ENCODE measurements at places on chromosomes 2 and 18.
A peak's percentile ranks its signal among the peaks of the same experiment; 100 is the strongest.

GRCh38 chr2:240503375-240503774, 54.4 kb downstream of the ANKMY1 start:
- DNase-seq, result no peak

GRCh38 chr18:2618009-2618408, 37.5 kb upstream of the SMCHD1 start:
- DNase-seq, result no peak

DNA sequence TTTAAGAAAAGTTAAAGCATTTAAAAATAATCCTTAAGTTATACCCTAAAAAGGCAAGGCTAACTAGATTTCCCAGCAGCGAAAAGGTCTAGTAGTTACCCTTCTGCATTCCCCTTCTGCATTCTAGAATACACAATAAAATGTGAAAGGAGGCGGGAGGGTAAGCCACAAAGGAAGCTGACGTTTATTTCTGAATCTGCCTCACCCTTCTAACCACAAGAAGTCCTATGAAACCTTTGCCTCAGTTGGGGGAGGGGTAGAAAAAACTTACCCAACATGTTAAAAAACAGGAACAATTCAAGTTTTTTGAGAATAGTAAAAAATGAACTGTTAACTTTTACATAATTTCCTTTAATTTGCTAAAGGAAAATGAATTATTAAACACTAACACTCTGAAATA, 11.3 kb downstream of the STK17B start:
- DNase-seq, result no peak

DNA sequence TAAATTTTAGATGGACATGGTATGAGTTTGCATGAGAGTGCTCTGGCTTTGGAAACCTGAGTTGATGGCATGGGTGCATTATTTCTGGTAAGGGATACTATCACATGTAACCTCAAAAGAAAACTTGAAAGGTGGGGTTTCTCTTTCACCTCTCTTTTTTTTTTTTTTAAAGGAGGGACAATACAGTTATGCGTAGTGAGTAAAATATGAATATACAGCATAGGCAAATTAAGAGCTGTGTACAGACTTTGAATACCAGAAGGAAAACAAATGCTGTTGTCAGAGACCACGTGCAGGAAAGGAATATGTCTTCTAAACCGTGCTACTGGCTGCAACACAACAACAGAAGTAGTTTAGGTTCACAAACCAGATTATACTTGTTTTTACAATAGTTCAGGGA, 82.1 kb downstream of the MAP4K4 start:
- DNase-seq, result no peak

DNA sequence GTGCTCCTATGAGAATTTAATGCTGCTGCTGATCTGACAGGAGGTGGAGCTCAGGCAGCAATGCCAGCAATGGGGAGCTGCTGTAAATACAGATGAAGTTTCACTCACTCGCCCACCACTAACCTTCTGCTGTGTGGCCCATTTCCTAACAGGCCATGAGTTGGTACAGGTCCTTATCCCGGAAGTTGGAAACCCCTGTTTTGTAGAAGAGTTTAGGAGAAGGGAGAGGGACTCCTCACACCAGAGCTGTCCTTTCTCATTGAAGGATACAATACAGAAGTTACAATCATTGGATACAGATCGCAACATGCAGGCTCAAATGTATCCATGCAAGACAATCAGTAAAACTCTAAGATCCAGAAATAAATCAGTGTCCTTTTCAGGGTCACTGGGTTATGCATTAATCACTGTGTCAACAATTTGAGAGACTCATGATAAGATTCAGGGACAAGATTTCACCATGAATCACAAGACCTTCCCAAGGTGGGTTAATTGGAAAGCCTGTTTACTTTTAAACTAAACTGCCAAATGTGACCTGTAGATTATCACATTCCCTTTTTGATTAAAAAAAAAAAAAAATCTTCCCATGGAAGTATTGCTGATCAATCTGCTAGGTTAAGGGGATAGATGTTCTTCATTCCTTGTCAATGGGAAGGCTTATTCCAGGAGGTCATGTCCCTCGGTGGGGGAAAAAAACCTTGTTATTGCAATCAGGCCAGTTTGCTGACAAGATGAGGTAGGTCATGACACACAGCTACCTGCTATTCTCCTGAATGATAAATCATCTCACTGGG, 97.2 kb downstream of the SP100 start:
- no peak for DNase-seq

GRCh38 chr2:132915812-132916549, 246.0 kb upstream of the LYPD1 start:
- DNase-seq, result no peak

DNA sequence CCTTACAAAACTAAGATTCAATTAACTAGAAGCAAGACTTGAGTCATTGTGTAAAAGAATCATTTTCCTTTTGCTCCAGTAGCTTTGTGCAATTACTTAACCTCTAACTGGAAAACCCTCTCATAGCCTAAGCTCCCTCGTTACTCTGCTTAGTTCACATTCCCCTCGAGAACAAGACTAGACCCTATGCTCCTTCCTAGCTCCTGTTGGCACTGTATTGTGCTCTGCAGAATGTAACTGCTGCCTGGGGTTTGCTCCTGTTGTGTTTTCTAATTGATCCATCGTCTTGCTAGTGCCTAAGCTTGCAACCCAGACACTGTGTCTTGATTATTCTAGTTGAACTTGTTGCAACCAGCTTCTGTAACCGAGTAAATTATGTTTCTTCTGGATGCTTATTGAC, 347.0 kb downstream of the ZNF804A start:
- DNase-seq, result no peak

GRCh38 chr2:216645636-216645950, 12.4 kb downstream of the IGFBP2 start:
- DNase-seq, result no peak

DNA sequence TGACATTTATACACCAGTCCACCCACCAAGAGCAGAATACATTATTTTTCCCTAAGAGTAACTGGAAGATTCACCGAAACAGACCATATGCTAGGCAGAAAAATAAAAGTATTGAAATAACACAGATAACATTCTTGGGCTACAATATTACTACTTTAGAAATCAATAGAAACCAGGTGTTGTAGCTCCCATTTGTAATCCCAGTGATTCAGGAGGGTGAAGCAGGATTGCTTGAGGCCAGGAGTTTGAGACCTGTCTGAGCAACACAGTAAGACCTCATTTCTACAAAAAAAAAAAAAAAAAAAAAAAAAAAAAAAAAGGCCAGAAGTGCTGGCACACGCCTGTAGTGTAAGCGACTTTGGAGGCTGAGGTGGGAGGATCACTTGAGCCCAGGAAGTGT, 9.6 kb downstream of the ICA1L start:
- DNase-seq, result no peak

- no peak for DNase-seq
Measured at GRCh38 chr2:165627470-165627869, 158.0 kb downstream of the CSRNP3 start.

DNA sequence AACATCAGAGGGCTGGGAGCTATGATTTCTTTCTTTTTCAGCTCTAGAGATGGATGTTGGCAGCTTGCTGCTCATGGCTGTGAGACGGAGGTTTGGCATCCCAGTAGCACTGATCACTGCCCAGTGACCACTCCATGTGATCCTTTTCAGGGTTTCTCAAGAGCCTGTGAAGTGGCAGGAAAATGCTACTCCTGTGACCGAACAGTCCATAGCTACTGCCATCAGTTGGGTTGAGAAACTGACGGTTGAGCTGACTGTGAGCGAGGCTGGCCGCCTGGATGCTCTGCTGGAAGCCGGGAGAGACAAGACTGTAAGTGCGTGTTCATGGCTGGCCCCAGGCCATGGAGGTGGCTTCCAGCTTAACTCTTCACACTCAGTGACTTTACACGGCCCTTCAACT, 34.2 kb downstream of the VWA3B start:
- no peak for DNase-seq

GRCh38 chr2:224608104-224608503, 22.9 kb upstream of the CUL3 start:
- no peak for DNase-seq

- DNase-seq, result no peak
Measured at GRCh38 chr2:4020153-4020552, 316.8 kb downstream of the DCDC2C start.

DNA sequence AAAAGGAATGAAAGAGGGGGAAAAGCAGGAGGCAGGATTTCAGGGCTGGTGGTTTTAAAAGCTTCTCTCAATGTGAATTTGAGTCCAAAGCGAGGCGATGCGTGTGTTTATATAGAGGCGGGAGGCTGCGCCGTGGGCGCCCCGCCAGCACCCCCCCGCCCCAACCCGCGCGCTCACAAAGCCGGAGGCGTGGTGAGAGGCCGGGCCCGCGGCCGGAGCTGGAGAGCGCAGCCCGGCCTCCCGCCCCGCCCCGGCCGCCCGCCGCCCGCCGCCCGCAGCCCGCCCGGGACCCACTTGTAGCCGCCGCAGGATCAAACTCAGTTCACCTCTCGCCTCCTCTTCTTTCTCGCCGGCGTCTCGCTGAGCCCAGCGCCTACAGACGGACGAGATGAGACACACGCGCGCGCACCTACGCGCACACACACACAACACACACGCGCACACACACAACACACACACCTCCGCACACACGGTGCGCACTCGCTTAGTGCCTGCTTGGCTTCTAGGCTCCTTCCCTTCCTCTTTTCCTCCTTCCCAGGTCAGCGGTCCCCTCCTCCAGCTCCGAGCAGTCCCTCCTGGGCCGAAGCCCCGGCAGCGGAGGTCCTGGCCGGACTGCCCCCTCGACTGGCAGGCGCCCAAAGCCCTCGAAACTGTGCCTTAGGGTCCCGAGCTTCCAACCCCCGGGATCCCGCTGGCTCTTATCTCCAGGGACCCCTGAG, 1.3 kb upstream of the CYP26B1 start:
- no peak for DNase-seq

- DNase-seq, result no peak
Measured at GRCh38 chr18:77906103-77906892, 656.6 kb downstream of the GALR1 start.

DNA sequence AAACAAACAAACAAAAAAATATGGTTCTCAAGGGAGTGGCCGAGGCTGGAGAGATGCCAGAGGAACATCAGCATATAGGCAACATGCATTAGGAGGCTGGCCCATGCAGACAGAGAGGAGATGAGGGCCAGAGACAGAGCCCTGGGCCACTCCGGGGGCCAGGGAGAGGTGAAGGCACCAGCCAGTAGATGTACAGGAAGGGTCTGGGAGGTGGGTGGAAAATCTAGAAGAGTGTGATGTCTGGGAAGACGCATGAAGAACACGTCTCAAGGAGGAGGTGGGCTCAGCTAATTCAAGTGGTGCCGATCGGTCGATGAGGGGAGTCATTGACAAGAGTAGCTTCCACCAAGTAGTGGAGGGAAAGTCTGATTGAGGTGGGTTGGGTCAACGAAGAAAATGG, 79.9 kb downstream of the ZCCHC2 start:
- DNase-seq, result no peak

DNA sequence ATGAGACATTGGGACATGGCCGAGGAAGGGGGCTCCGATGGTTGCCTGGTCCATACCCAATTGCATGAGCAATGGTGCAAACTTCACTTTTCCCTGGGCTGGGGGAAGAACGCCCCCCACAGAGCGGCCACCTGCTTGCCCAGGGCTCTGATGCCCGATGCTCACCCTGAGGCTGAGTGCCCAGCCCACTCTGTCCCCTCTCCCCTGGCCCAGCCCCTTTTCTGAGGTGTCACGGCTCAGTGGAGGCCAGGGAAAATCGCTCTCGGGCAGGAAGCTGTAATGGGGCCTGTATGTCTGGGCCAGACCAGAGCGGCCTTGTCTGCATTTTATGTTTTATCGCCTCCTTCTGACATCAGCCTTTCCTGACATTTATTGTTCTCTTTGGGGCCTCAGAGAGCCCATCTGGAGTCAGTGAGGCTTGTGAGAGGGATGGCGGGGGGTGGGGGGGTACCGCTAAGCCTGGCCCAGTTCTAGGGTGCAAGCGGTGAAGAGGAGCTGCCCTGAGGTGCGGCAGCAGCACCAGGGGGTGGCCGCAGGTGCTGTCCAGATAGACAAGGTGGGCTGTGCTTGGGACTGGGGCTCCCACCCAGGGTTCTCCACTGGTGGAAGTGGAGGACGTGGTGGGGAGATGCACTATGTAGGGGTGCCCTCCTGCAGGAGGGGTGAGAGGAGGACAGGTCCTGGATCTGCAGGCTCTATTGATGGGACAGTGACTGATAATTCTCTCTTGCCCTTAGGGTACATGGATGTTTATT, 46.2 kb downstream of the INHBB start:
- no peak for DNase-seq

- no peak for DNase-seq
Measured at GRCh38 chr2:146228466-146229058, 1616.3 kb upstream of the ACVR2A start.

GRCh38 chr2:86323273-86324021, 14.0 kb downstream of the REEP1 start:
- no peak for DNase-seq

GRCh38 chr2:237892984-237893595, 33.7 kb downstream of the RAMP1 start:
- DNase-seq, result no peak

DNA sequence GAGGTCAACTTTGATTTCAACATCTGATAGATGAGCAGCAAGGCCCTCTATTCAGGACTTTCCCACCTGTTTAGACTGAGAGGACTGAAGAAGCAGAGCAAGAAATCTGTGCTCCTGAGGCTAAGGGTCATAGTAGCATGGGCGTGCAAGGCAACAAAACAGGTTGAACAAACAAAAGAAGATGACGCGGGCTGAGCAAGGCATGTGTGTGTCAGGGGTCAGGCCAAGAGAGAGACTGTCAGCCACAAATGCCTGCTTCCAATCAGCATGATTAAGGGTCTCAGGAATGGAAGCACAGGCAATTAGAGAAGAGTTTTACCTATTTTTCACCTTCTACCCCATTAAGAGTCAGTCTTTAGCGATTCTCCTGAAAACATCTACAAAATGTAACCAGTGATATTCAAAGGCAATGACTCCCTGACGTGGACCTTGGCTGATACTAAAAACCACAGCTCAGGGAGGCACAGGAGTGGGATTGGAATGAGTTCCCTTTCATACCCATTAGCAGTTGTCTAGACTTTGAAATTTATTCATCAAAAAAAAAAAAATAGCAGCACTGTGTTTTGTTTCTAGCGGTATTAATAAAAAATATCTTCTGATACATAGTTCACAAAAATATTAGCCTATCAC, 81.9 kb downstream of the DYNAP start:
- DNase-seq, result no peak

GRCh38 chr2:7725850-7726242, 808.6 kb downstream of the RNF144A start:
- DNase-seq, result no peak

GRCh38 chr2:218781691-218782527, at the start of gene CYP27A1:
TSS of gene CYP27A1 (plus strand) at chr2:218782147. CDS start at chr2:218782183, 36 bp downstream.
- DNase-seq, result no peak

GRCh38 chr2:1366546-1367134, 46.6 kb upstream of the TPO start:
- peak; percentile 9 for DNase-seq

- no peak for DNase-seq
Measured at GRCh38 chr2:233408366-233409285, 54.3 kb downstream of the DGKD start.

DNA sequence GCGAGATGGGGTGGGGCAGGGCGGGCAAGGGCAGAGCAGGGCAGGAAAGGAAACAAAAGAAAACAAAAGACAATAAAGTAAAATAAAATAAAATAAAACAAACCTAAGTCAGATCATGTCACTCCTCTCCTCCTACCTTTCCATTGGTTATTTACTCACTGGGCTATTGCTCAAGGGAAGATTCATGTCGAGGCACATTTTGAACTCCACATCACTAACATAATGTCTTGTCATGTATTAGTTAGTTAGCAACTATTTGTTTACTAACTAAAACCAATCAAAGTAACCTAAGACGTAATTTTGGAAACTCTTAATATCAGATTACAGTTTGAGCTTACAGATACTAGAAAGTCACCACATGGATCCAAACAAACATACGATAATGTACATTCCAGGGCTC, 2.2 kb downstream of the C1D start:
- DNase-seq, result no peak
